CD4-positive, CD25-positive, alpha-beta regulatory T cell (primary cell): ENCODE measurements at places on chromosomes 1 and 21.

GRCh38 chr1:18142471-18142870 lies 34.9 kb downstream of the IGSF21 start:
- DNase-seq: no peak

DNA sequence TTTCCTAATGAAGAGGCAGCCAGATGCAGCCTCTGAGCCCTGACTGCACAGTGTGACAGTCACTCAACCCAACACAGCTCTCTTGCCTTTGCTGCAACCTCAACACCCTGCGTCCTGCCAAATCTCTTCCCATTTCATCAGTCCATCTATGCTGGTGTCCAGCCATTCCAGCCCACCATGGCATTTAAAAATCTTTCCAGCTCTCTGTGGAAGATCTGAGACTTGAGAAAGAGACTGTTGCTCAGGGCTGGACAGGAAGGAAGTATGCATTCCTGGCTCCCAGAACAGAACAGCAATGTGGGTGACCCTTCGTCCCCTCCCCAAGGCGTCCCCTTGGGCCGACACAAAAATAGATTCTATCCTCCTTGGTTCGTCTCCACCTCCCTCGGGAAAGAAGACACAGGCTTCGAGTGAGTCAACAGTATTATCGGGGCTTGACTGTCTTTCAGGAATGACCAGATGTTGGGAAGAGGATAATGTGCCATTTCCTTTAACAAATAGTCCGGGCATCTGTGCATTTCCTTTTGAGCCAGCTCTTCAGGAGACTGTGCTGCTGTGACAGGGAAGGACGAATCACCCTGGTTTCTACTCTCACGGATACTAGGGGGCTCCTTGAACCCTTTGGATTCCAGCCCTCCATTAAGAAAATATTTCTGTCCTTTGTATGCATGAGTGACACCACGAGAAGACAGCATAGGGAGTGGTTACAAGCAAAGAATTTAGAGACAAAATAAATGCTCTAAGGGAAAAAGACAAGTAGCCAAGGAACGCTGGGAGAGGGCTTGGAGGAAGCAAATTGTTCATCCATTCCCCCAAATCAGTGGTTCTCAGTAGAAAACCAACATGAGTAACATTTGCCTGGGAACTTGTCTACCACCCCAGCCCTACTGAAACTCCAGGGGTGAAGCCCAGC lies 111.4 kb upstream of the CDC42BPA start:
- DNase-seq: no peak

DNA sequence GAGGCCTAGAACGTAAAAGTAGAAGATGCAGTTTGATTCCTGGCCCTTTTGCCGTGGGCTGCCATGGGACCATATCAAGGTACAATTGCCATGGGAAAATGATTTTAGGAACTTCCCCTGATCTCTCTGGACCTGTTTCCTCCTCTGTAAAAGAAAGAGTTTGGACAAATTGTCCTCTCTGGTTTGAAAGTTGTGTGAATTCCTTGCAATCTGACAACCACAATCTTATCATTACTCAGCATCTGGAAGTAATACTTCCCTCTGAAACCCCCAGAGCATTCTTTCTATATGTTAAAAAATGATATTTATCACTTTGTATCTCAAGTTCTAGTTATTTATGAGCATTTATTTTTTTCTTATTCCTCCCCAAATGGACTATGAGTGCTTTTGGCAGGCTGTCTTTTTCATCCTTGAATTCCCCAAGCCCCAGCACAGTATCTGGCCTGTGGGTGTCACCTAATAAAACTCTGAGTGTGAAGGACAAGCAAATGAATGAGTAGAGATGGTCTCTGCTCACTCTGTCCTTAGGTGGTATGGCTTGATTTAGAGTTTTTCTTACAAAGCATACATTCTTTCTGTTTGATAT lies 181.1 kb downstream of the DYRK1A start:
- no peak for DNase-seq

- DNase-seq: no peak
Measured at GRCh38 chr21:43355925-43356289, 71.0 kb downstream of the SIK1 start.

DNA sequence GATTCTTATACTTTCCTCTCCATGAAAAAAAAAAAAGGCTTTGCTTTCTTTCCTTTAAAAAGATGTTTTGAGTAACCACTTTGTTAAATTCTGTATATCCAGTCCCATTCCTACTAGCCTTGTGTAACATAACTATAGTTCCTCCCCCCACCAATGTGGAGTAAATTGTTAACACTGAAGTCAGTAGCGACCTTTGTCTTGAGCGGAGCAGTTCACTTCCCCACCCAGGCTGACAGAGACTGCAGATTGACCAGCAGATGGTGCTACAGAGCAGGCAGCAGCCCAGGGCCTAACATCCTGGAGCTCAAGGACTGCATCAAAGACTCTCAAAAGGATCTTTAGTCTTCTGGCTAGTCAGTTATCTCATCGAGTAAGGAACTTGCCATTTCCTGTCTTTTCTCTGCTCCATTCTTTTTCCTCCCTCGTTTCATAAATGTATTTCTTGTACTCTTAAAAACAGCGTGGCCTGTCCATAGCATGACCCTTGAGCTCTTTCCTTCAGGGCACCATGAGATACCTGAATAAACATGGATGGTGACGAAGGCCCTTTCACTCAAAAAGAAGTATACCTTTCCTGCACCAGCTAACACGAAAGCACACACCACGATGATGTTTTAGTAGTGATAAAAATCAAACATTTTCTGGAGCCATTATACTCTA lies 503.5 kb upstream of the PKN2 start:
- DNase-seq: no peak

DNA sequence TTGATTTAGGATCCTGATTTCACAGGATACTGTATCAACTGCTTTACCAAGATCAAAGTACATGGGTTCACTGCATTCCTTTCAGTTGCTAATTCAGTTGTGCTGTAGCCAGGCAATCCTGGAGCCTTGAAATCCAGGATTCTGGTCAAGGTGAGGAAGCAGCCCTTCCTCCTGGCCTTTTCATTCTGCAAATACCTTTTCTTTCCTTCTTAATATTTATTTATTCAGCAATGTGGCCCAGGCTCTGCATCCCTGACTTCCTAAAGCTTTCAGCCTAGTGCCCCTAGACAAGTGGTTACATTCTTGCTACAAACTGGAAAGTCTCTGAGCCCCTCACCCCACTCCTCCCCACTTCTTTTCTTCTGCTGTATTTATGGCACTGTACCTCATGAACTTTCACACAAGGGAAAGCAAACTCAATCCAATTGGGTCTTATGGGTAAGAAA lies 16.2 kb downstream of the LRRC8D start:
- DNase-seq: no peak

GRCh38 chr1:155761736-155762405 lies 73.0 kb downstream of the DAP3 start:
- no peak for DNase-seq

- DNase-seq: peak; percentile 86
Measured at GRCh38 chr1:151024540-151025146, 11.7 kb upstream of the BNIPL start.

- no peak for DNase-seq
Measured at GRCh38 chr1:90721210-90722194, 4.4 kb upstream of the BARHL2 start.

DNA sequence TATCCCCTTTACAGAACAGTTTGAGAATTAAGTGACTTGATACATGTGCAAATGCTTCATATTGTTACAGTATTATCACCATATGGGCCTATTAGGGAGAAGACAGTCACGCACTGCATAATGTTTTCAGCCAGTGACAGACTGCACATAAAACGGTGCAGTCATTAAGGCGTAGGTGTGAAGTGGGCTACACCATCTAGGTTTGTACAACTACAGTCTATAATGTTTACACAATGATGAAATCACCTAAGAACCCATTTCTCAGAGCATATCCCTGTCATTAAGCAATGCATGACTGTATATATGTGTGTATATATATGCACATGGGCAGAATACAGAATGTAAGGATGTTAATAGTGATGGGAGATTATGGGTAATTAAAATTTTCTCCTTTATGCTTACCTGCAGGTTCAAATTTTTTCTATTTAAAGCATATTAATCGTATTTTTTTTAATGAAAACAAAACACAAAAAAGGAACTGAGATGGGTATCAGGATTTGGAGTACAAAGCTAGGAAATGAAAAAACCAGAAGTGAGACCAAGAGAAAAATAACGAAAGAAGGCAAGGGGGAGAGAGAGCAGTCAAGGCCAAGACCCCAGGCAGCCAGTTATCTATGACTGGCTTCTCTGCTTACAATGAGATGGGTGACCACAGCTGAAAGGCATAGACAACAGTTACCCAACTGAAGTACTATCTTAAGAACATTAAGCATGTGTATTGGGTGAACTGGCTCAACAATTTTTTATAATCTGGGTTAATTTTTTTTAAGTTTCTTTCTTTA lies 122.9 kb upstream of the DAB1 start:
- DNase-seq: no peak

DNA sequence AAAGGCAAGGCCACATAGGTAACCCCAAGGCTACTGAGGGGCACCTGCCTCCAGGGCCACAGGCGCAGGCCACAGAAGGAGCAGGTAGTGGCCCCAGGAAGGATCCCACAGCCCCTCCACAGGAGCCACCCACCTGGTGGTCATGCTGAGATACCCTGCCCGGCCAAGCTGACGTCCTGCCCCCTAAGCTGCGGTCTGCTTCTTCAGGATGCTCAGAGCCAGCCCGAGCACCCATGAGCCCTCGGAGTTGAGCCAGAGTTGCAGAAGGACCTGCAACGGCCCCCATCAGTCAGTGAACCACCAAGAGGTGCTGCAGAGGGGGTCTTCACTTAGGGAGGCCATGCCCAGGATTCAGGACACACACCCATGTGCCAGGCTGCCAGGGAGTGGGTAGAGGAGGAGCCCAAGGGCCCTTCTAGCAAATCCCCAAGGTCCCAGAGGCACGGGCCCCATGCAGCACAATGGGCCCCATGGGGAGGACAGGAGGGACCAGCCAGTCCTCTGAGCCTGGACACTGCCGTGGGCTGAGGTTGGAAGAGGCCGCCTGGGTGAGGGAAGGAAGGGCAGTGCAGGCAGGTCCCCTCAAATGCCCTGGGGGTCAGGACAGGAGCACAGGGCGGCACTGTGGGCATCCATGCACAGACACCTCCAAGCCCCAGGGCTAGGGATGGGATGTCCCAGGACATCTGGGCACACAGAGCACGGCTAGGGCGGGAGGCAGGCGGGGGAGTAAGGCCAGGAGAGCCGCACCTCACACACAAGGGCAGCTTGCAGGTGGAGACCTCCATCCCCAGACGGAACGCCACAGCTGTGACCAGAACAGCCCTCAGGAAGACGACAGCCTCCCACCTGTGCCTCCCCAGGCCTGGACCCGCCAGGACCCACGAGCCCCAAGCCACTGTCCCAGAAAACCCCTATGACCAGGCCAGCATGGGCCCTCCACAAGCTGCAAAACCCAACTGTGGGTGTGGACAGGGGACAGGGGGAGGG lies 20.5 kb downstream of the WNT9A start:
- no peak for DNase-seq

DNA sequence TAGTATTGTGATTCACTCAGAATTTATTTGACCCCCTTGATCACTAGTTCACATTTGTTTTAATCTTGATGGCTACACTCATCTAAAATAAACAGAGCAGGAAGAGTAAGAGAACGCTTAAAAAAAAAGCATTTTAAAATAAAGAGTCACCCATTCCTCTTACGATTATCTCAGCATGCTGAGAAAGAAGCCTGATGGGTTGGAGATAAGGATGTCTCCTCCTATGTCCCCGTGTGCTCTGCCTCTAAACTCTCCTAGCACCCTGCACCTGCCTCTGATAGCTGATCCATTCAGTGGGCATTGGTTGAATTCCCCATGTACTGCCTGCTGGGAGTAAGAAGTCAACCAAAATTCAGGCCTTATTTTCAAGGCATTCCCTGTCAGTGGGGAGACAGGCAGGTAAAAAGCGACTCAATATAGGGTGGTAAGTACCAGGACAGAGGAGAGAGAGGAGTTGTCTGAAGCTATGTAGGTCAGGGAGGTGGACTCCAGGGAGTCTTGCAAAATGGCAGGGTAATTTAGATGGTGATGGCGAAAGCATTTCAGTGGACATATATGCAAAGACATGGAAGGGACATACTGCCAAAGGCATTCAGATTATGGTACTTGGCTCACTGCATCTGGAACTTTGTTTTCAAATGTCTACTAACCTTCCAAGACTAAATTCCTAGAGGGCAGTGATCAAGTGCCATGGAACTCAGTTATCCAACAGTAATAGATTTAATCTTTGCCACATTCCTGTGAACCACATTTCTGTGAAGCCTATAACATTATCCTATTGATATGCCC lies 18.4 kb downstream of the ELAVL4 start:
- DNase-seq: no peak

- DNase-seq: no peak
Measured at GRCh38 chr1:20477348-20478056, 8.5 kb downstream of the CAMK2N1 start.

DNA sequence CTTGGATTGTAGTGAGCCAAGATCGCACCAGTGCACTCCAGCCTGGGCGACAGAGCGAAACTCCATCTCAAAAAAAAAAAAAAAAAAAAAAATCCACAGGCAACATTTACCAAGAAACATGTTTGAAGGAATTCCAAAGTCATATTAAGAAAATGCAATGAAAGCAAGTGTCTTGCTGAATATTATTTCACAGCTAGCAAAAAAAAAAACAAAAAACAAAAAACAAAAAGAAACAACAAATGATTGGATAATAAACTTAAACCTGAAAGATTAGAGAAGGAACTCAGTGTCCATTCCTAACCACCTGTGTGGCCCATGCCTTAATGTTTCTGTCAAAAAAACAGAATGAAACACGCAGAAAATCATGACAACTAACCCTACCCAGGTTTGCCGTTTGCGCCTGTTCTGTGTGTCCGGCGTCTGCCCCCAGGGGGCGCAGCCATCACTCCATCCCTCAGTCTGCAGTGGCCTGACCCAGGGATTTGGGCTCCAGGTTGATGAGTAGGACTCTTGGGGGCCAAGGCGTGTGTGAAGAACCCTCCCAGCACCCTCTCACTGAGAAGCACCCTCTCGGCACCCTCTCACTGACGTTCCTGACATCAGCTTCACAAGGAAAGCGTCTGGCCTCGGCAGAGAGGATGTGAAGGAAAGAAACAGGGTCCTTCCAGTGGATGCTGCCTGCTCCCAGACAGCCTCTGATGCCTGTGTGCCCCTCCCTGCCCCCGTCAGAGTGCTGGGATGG lies 19.2 kb upstream of the PTTG1IP start:
- peak; percentile 76 for DNase-seq

GRCh38 chr1:182059936-182060335 lies 1.6 kb downstream of the ZNF648 start:
- DNase-seq: no peak

GRCh38 chr1:43545339-43545694 lies 14.6 kb downstream of the PTPRF start:
- no peak for DNase-seq

- no peak for DNase-seq
Measured at GRCh38 chr21:39022466-39022862, 160.8 kb downstream of the PSMG1 start.

- no peak for DNase-seq
Measured at GRCh38 chr1:185409345-185409744, 92.3 kb upstream of the IVNS1ABP start.

GRCh38 chr1:109501644-109502363 lies 7.7 kb downstream of the AMIGO1 start:
- DNase-seq: no peak

GRCh38 chr1:65813956-65814355 lies 21.3 kb downstream of the PDE4B start:
- no peak for DNase-seq
